ENCODE measurements at places on chromosomes 13 and 19.

GRCh38 chr13:27137759-27138158 lies 33.9 kb downstream of the USP12 start:
- DNase-seq, result no peak

GRCh38 chr19:1164684-1165531 lies 9.2 kb downstream of the SBNO2 start:
- DNase-seq, result no peak

- no peak for DNase-seq
Observed at GRCh38 chr19:52935434-52935833, 12.2 kb upstream of the ZNF888 start.

GRCh38 chr13:45278096-45278645 lies 62.8 kb downstream of the TPT1 start:
- DNase-seq, result no peak

DNA sequence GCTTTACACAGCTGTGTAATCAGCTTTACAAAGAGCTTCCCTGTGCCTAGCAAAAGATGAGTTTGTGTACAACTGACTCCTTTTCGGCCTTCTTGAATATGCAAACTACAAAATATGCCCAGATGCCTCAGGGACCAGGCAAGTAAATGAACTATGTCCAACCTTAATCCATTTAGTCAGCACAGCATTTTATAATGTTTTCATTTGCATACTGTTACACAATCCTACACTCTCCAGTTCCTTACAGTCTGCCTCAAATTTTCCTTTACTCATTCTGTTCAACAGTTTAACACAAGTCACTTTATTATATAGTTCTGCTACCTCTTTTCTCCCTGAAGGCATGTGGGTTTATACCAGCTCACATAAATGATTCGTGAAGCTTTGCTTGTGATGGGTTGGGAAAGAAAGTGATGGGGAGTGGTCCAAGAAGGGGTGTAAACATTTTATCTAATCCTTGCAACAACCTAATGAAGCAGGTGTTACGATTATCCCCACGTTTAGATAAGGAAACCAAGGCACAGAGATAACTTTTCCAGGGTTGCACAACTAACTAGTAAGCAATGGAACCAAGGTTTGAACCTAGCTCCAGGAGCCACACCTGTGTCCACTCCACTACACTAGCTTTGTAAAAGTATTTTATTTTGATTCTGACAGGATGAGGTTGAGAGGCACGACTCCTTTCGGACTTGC lies 3.3 kb upstream of the USP12 start:
- DNase-seq, result no peak

DNA sequence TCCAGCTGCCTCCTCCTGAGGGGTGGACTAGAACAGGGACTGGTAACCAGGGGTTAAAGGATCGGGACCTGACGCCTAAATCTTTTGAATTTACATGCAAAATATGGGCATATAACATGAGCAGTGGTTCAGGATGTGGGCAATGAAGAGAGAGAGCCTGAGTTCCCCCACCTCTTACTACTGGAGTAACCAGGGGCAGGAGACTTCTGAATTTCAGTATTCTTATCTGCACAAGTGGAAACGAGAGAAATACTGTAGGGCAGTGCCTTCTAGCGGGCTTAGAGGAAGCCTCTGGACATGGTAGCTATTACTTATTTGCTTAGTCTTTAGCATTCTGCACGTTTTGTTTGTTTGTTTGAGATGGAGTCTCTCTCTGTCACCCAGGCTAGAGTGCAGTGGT lies 26.3 kb downstream of the BCAT2 start:
- no peak for DNase-seq

DNA sequence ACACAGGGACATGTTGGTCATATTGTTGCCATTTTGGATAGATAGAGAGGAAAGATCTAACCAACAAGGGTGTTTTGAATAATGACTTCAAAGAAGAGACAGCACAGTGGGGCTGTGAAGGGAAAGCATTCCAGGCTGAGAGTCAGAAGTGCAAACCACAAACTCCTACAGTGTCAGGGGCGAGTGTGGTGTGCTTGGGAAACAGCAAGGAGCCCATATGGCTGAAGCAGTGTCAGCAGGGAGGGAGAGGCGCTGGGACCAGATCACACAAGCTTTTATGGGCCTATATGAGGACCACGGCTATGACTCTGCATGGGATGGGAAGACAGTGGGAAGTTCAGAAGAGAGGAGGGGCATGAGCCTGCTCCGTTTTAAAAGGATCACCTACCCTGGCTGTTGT lies 166.4 kb downstream of the MYO16 start:
- no peak for DNase-seq
